Kidney (tissue), 22 donors: ENCODE measurements at places on chromosomes 4 and X. TPM values are rescaled to one million over a fixed set of nuclear protein-coding genes. Genes with fewer than 3 reads are reported as not detected.

Gene MND1
- polyA plus RNA-seq: 1.5 TPM

Gene CAPN6
- 5.5 TPM for polyA plus RNA-seq

GRCh38 chr4:161791796-161792556 is 371.8 kb downstream of the FSTL5 start:
- DNase-seq: no peak

Gene PNMA3
- polyA plus RNA-seq: 4.3 TPM

Gene RPS3A
- polyA plus RNA-seq: 2,406 TPM

DNA sequence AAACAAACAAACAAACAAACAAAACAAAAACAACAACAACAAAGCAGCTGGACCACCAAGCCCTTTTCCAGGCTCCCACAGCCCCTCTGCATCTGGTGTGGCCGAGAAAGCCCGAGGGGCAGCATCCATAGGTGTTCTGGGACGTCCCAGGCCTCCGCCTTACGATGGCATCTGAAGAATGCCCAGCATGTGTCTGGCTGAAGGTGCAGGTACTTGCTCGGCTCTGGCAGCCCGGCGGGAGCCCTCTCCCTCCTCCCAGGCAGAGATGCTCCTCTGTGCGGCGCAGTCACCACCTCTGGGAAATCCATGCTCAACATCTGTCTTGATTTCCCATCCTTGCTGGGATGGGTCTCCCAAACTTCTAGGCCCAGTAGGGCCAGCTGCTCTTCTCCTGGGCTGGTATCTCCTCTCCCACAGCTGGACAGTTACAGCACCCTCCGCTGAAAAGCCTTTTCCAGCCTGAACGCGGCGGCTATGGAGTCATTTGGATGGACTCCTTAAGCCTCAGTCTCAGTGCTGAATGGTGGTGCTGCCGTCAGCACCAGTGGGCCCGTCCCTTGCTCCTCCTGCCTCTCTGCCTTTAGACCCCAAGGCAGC is 4.3 kb downstream of the PSAPL1 start:
- DNase-seq: no peak

Gene GC
- 1.8 TPM for polyA plus RNA-seq

GRCh38 chrX:84453351-84454246 is 48.7 kb downstream of the HDX start:
- no peak for DNase-seq
